ENCODE measurements at places on chromosomes 3 and 15.

DNA sequence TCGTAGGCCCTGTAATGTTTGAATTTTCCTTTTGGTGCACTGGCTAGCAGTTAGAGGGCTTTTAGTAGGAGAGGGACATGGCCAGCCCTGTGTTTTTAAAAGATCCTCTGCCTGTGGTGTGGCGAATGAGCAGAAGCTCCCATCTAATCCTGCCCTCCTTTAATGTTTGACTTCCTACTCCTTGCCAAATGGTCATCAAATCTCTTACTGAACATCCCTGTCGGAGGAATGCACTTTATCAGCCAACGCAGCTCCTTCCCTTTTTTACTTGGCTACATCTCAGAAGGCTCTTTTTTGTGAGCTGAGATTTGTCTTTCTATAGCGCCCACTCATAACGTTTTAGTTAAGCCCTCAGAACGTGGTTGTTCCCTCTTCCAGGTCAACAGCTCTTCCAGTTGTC lies 44.8 kb downstream of the MAP2K5 start:
- DNase-seq, result no peak

GRCh38 chr15:73697033-73697467 lies 12.9 kb downstream of the CD276 start:
- DNase-seq, result peak; percentile 14

GRCh38 chr3:50170689-50171088 lies 15.6 kb downstream of the SEMA3F start:
- no peak for DNase-seq

GRCh38 chr3:16484984-16485383 lies 28.5 kb downstream of the RFTN1 start:
- no peak for DNase-seq

DNA sequence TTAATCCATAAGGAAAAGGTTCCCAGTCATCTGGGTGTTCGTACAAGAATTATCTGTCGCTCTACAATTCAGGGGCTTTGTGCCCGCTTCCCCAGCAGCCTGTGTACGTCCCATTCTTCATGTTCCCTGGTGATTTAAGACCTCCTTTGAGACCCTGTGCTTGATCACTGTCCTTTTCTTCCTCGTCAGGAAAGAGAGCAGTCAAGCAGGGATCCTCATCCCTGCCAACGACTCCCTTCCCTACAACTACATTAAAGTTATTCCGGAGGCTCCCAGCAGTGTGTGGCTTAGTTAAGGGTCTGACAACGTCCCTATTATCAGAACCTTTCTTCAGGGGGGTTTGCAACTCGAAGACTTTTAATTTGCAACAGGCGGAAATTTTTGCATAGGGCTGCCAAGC lies 175.7 kb downstream of the FOXP1 start:
- no peak for DNase-seq

GRCh38 chr15:32683906-32684584 lies 33.8 kb upstream of the GREM1 start:
- no peak for DNase-seq

DNA sequence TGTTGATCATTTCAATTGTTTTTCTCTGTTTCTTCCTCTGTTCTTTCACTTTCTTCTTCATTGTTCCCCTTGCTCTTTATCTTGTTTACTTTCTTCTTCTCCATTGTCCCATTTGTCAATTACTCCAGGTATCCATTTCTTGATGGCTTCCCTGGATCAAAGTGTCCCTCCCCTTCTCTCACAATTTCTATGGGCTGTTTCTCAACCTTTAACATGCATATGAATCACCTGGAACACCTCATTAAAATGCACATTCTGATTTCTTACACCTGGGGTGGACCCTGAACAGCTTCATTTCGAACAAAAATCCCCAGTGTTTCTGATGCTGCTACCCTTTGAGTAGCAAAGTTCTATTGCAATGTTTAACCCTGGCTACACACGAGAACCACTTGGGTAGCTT lies 454.8 kb downstream of the EPHA6 start:
- no peak for DNase-seq

DNA sequence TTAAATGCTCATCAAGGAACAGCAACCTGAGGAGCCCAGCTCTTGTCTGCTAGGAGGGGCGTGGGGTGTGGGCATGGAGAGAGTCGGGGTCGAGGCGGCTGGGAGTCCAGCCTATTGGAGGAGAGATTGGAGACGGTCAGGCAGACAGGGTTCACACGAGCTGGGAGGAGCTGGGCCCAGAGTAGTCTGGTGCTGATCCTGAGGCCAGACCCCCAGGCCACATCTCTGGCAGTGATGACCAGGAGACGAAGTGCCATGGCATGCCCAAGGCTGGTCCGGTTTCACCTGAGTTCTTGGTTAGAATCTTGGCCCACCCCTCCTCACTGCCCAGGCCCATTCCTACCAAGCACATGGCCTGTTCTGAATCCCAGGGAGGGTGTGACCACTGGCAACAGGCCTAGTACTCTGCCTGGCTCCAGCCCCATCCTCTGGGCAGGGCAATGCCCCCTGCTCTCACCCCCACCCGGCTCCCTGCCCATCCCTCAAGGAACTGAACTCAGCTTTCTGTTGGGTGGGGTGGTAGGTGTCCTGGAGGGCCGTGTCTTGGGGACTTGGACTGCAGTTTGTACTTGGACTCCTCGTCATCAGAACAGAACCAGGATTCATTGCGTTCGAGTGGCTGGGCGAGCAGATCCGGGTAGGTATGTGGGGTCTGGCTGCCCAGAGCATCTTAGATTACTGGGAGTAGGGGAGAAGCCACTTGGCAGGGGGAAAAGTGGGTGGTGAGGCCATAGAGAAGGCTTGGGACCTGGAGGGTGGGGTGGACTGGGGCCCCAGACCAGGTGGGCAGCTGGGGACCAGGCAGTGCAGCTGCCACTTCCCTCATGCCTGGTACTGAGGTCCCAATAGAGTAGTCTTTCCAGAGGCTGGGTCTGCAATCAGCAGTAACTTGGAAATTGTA lies 20.8 kb downstream of the SLC28A1 start:
- DNase-seq, result no peak

- DNase-seq, result no peak
Measured at GRCh38 chr3:171996178-171996817, 43.1 kb upstream of the FNDC3B start.

DNA sequence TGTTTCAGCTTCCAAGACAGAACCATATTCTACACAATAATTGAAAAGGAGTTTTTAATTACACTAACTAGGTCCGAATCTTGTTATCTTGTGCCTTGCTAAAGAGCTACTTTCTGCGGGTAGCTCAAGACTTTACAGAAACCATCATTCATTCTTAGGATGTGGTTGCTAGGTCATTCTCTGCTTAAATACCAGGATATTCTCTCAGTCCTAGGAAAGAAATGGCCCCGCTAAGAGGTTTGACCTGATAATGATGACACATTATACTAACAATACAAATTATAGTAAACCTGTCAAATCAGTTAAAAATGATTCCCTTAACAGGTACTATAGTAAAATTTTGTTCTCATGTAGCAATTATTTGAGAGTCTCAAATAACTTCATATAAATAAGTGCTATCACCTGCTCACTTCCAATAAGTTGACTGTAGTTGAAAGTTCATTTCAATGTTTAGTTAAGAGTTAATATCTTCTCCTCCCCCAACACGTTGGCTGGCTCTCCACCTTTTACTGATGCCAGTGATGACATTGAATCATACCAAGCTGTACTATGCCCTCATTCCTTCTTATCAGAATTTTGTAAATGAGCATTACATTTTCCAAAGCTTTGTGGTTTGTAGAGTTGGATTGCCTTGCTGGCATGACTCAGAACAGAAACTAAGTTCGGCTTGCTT lies 3.6 kb upstream of the C3orf85 start:
- no peak for DNase-seq

- no peak for DNase-seq
Measured at GRCh38 chr15:51093839-51094605, 684 bp downstream of the TNFAIP8L3 start.

DNA sequence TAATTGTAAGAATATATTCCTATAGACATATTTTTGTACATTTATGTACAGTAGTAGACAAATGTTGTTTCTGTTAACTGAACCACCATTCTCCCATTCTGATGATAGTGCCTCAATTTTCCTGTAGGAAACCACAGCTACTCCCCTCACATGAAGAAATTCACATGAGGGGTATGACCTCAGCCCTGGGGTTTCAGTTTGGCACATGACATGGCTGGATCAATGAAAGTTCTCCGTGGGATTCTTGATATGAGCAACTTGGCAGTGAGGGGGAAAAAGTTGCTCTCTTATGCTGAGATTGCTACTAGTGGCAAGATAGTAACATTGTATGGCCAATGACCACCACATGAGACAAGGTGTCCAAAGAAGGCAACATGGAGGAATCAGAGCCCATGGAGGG lies 1090.3 kb upstream of the CFAP20DC start:
- no peak for DNase-seq

- DNase-seq, result no peak
Measured at GRCh38 chr3:10672422-10672821, 143.6 kb upstream of the SLC6A11 start.

- no peak for DNase-seq
Measured at GRCh38 chr3:124385996-124386395, 344.3 kb upstream of the UMPS start.

DNA sequence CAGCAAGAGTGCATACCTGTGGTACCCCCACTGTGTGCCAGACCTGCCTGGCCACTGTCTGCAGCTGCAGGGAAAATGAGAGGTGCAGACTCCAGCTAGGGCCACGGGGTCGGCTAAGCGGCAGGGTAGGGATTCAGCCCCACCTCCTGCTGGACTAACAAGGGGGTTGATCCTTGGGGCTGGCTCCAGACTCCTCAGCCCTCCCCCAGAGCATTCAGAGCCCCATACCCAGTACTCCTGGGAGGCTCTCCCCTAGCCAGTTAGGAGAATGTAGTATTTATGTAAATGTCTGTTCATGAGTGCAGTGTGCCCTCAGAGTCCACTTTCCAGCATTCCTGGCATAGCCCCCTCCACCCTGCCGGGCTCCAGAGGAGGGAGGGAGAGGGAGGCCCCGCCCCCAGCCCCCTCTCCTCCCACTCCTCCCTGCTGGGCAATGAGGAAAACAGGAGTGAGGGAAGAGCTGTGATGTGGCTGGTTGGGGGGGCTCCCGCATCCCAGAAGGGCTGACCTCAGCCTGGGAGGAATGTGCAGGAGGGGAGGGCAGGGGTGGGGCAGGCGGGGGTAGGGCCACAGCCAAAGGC lies 4.5 kb upstream of the SEMA3B start:
- no peak for DNase-seq

DNA sequence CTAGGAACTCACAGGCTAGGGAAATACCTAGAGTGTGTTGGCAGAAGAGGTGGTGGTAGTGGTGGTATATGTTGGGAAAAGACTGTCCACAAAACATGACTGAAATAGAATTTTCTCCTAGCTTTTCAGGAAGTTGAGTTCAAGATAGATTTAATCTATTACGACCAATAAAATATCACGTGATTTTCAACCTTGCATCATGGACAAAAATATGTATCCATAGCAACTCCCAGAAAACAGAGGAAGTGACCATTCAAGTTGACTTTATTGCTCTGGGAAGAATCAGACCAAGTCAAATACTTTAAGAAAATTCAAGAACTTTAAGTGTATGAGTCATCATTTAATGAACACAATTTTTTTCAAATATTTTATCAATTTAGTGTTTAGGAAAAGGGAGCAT lies 347.0 kb upstream of the ZNF385D start:
- no peak for DNase-seq

- no peak for DNase-seq
Measured at GRCh38 chr3:123143669-123144411, 57.9 kb upstream of the SEC22A start.

- no peak for DNase-seq
Measured at GRCh38 chr3:184457329-184457728, 77.5 kb downstream of the CHRD start.

GRCh38 chr15:60800299-60801072 lies 321.5 kb upstream of the ICE2 start:
- no peak for DNase-seq

GRCh38 chr15:37574985-37575384 lies 359.5 kb upstream of the TMCO5A start:
- no peak for DNase-seq

GRCh38 chr3:63565220-63565619 lies 87.3 kb upstream of the SNTN start:
- no peak for DNase-seq

GRCh38 chr3:179069762-179070390 lies 1.7 kb downstream of the ZMAT3 start:
- DNase-seq, result no peak

- DNase-seq, result no peak
Measured at GRCh38 chr3:184323696-184324095, 9.3 kb downstream of the EIF4G1 start.

DNA sequence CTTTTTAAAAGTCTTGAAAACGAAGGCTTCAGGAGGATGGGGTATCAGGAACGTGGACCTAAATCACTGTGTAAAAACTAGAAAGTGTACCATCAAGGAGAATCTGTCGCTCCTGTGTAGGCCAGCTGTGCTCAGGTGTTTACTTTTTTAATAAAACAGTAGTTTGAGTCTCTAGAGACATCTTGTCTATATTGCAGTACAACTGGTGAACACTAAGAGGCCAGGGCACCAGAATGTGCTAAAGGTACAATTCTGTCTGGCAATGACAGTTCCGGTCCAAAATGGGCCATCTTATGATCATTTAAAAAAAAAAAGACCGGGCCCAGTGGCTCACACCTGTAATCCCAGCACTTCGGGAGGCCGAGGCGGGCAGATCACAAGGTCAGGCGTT lies 61.8 kb upstream of the MCF2L2 start:
- peak; percentile 34 for DNase-seq

Measured in NCI-H1436 (cell line).